ENCODE measurements at places on chromosomes 6 and 20.

GRCh38 chr20:652615-653109 is 338 bp downstream of the SRXN1 start:
- no peak for DNase-seq

- DNase-seq: no peak
Measured at GRCh38 chr6:127997496-127998164, 96.8 kb upstream of the THEMIS start.

DNA sequence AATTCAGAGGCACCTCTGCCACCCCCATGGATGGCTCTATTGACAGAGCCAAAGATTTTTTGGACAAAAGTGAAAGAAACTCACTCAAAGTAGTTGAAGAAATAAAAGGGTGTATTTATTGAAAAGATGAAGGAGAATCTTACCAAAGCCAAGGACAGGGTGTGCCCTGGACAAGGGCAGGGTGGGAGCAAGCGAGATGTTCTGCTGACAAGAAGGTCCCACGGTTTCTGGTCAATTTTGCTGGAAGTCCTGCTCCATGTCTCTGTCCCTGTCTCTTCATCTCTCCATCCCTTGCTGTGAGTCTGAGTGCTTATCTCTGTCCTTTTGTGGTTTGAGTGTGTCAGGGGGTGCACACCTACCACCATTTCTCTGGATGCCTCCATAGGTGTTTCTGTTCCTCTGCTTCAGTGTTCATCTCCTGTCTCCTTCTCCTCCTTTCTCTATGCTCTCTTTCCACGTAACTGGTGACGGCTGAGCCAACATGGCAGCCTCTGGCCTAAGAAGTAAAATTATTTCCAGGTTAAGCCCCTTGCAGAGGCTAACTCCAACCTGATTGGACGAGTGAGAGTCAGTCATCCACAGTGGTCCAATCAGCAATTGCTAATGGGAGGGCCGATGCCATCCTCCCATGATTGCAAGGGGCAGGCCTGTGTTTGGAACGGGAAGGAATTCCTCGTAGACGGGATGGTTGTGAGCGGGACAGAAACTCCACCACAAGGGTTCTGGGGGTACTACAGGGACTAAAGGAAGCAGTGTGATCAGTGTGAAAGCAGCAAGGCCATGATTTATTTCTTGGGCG is 502.1 kb upstream of the CDH4 start:
- DNase-seq: no peak

- no peak for DNase-seq
Measured at GRCh38 chr6:111737065-111737521, 131.4 kb upstream of the TRAF3IP2 start.

- DNase-seq: no peak
Measured at GRCh38 chr20:14581731-14582130, 244.3 kb upstream of the FLRT3 start.

DNA sequence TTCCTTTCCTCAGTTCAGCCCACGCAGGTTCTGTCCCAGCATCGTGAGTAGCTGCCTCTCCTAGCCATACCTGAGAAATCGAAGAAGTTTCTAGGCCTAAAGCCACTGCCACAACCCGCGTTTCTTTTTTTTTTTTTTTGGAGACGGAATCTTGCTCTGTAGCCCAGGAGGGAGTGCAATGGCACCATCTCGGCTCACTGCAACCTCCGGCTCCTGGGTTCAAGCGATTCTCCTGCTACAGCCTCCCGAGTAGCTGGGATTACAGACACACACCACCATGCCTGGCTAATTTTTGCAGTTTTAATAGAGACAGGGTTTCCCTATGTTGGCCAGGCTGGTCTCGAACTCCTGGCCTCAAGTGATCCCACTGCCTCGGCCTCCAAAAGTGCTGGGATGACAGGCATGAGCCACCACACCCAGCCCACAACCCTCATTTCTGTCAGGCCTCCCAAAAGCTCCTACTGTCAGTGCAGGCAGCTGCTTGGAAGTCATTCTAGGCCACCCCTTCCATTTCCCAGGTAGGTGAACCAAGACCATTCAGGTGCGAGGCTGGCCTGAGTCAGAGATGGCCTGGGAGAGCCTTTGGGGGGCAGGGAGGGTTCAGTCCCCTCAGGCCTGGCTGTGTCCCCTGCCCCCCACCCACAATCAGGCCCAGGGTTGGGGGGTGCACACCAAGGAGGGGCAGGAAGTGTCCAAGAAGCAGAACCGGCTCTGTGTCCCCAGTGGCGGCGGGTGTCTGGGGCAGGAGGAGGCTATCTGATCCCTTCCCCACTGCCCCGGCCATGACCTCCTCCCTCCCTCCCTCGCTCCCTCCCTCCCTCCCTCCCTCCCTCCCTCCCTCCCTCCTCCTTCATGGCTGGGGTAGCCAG is 47.2 kb downstream of the NOL4L start:
- DNase-seq: no peak

- no peak for DNase-seq
Measured at GRCh38 chr6:127518191-127518709, 885 bp downstream of the MTCL3 start.

DNA sequence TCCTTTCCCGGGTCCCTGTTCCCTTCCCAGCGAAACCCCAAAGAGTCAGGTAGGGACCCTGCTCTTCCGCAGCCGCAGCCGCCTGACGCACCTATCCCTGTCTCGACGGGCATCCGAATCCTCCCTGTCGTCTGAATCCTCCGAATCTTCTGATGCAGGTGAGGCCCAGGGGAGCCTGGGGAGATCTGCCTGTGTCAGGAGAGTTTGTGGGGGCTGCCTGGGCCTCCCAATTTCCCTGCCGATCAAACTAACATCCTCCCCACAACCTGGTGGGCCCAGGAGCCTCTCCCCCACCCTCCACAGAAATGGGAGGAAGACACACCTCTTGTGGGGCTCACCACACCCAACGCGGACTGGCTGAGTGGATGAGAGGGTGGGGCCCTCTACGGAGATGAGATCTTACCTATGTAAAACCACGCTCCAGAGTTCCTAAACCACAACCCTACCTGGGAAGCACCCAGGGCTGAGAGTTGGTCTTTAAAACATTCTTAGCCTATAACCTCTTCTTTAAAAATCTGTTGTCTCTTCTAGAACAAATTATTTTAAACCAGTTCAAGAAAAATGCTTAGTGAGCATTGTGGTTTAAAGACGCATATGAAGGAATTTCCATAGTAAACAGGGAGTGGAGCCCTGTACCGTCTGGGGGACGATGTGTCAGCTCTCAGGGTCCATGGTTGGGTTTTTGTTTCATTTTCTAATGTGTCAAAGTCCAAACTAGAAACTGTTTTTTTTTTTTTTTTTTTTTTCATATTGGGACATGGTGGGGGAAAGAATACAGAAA is 1.7 kb downstream of the CDC25B start:
- no peak for DNase-seq

DNA sequence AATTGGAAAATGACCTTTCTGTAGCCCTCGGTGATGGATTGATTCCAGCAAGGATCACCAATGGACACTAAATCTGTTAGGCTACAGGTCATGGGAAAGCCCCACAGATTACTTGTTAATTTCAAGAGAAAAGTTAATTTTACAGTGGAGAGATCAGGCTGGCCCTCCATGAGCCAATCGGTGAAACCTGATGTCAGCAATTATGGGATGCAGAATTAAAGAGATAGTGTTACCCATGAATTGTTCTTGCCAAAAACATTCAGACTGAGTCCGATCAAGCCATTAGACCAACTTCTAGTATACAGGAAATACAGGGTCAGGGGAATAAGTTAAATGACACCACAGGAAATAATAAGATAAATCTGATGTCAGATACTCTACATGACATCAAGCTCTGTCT is 214.9 kb upstream of the SYNDIG1 start:
- DNase-seq: no peak

- no peak for DNase-seq
Measured at GRCh38 chr20:9311132-9311531, 203.3 kb upstream of the LAMP5 start.

DNA sequence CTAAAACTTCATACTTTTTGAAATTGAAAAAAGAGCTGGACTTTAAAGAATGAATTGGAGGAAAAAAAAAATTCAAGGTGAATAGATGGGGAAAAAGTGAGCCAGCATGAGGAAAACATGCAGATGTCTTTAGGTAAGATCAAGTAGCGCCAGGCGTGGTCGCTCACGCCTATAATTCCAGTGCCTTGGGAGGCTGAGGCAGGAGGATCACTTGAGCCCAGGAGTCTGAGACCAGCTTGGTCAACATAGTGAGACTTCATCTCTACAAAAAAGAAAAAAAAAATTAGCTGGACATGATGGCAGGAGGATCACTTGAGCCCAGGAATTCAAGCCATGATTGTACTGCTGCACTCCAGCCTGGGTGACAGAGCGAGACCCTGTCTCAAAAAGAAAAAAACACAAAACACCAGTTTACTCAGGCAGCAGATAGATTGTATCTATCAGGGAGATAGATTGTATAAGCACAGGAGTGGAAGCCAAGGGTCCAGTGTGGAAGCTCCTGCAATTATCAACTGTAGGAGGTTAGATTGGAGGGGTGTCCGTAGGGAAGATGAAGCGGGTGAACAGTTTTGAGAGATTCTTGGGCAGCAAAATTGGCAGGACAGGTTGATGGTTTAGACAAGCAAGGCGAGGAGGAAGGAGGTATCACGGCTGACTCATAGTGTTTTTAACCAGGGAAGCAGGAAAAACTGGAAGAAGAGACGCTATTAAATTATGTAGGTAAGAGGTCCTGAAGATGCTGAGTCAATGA is 97.6 kb upstream of the ZNF217 start:
- DNase-seq: no peak

DNA sequence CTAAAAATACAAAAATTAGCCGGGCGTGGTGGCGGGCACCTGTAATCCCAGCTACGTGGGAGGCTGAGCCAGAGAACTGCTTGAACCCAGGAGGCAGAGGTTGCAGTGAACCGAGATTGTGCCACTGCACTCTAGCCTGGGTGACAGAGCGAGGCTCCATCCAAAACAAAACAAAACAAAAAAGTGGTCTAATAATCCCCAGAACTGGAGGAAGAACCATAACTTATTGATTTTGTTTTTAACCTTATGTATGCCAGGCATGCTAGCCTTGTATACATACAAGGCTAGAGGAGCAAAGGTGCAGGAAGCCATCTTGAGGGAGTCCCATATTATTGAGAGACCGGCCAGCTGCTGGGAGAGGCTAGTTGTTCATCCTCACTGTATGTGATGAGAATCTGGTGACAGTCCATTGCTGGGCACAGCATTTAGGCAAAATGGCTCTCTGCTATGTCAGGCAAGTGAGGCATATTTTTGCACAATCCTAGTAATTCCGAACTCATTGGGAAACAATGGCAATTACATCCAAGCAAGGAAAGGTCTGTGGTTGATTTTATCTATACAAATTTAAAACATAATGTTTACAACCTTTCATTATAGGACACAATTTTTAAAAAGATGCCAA is 18.0 kb downstream of the HFE start:
- DNase-seq: no peak

GRCh38 chr6:25112322-25112773 is 166.8 kb upstream of the CARMIL1 start:
- DNase-seq: no peak

GRCh38 chr6:30830438-30830837 is 53.9 kb upstream of the DDR1 start:
- no peak for DNase-seq

DNA sequence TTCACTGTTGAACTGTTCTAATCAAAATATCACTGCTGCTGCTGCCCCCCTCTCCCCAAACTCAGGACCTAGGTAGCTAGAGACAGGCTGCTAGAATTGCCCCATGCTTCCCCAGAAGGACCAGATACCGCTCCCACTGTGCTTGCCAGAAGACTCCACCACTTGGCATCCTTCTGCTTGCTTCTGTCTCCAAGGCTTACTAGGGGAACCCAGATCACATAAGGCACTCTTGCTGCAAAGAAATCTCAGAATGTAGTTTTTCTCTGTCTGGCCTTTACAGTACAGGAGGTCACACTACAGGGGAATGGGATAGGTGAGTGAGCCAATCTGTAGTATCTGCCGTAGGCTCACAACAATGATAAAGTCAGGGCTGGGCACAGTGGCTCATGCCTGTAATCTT is 21.5 kb upstream of the SLC9A8 start:
- no peak for DNase-seq

GRCh38 chr6:112030206-112030960 is 23.5 kb upstream of the CCN6 start:
- no peak for DNase-seq

DNA sequence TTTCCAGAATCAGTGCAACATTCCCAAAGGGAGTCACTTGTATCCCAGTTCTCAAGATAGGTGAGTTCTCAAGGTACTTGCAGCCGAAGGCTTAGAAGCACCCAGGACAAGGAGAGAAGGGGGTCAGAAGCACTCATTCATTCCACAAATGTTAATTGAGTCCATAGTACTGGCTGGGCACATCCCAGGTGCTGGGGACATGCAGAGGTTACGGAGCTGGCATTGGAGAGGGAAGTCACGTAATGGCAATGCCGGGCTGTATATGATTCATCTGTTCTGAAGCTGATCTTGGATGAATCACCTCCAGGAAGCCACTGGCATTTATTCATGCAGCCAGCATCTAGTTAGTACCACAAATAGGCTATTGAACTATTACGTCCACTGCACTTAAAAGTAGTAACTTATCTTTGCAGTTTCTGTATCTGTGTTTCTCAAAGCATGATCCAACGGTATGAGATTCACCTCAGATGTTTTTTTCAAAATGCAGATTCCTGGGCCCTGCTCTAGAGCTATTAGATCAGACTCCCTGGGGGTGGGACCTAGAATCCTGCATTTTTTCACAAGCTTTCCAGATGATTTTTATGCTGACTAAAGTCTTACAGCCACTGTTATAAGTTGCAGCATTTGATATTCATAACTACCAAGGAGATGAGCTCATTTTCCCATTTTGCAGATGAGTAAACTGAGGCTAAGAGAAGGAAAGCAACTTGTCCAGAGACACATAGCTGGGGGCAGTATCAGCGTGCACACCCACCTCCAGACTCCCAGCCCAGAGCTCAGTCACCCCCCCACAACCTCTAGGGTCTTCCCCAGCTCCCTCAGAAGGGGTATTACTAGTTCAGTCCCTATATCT is 44.1 kb upstream of the ID1 start:
- DNase-seq: no peak

- no peak for DNase-seq
Measured at GRCh38 chr6:34358389-34358905, 34.0 kb downstream of the NUDT3 start.

GRCh38 chr6:170000071-170000843 is 248.8 kb downstream of the ERMARD start:
- no peak for DNase-seq

DNA sequence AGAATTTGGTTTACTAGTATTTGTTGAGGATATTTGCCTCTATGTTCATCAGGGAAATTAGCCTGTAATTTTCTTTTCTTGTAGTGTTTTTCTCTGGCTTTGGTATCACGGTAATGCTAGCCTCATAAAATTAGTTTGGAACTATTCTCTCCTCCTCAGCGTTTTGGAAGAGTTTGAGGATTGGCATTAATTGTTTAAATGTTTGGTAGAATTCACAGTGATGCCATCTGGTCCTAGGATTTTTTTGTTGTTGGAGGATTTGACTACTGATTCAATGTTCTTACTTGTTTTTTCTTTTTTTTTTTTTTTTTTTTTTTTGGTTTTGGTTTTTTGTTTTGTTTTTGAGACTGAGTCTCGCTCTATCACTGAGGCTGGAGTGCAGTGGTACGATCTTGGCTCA is 156.2 kb upstream of the BTBD3 start:
- no peak for DNase-seq

- no peak for DNase-seq
Measured at GRCh38 chr6:18676548-18676947, 289.4 kb downstream of the RNF144B start.

GRCh38 chr6:43950731-43951062 is 176.6 kb downstream of the MRPL14 start:
- no peak for DNase-seq

Measured in stimulated activated CD8-positive, alpha-beta memory T cell treated with anti-CD3 and anti-CD28 coated beads, Interleukin-12 subunit alpha, Interleukin-12 subunit beta, amount 100 ng/mL, for 1 hour (primary cell).